ENCODE measurements at places on chromosomes 3 and 15. TPM values are rescaled to one million over a fixed set of nuclear protein-coding genes. Genes with fewer than 3 reads are reported as not detected.

Gene SLCO2A1
- 34.1 TPM for total RNA-seq

Gene LSM3
- total RNA-seq = 8.9 TPM

Gene ZNF385D
- 32.3 TPM for total RNA-seq

Gene UNC13C
- total RNA-seq = 0.04 TPM

Gene LMOD3
- total RNA-seq = 0.09 TPM

Gene SLC12A1
- not detected for total RNA-seq

Gene KLHL40
- total RNA-seq = 0.13 TPM

Gene FSIP1
- 0.85 TPM for total RNA-seq

Gene PP2D1
- not detected for total RNA-seq

Gene GCSAM
- total RNA-seq = 0.22 TPM

Gene RLBP1
- not detected for total RNA-seq

Gene CNTN3
- 3.7 TPM for total RNA-seq

Gene MAP6D1
- 1.1 TPM for total RNA-seq

Gene BLOC1S6
- 48.1 TPM for total RNA-seq

Gene CA12
- total RNA-seq = 4.0 TPM

Gene CTXND1
- 6.3 TPM for total RNA-seq

Gene CDC25A
- 0.58 TPM for total RNA-seq

Gene EPHA6
- total RNA-seq = 0.98 TPM

Gene TTC14
- 78.5 TPM for total RNA-seq

Gene MFSD1
- total RNA-seq = 54.6 TPM

Gene PLA2G4E
- not detected for total RNA-seq

Gene CTXN2
- not detected for total RNA-seq
